ENCODE measurements at places on chromosomes 2 and 18.

GRCh38 chr2:156333951-156334495 lies 1.5 kb upstream of the NR4A2 start:
- DNase-seq: no peak

DNA sequence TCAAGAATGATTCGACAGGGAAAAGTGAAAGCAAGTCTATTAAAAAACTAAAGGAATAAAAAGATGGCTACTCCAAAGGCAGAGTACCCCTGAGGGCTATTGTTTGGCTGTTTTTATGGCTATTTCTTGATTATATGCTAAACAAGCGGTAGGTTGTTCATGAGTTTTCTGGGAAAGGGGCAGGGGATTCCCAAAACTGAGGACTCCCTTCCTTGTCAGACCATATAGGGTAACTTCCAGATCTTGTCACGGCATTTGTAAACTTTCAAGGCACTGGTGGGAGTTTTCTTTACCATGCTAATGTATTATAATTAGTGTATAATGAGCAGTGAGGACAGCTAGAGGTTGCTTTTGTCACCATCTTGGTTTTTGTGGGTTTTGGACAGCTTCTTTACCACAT lies 474.9 kb upstream of the MC4R start:
- no peak for DNase-seq

- no peak for DNase-seq
Observed at GRCh38 chr2:72117718-72118117, 29.9 kb downstream of the CYP26B1 start.

DNA sequence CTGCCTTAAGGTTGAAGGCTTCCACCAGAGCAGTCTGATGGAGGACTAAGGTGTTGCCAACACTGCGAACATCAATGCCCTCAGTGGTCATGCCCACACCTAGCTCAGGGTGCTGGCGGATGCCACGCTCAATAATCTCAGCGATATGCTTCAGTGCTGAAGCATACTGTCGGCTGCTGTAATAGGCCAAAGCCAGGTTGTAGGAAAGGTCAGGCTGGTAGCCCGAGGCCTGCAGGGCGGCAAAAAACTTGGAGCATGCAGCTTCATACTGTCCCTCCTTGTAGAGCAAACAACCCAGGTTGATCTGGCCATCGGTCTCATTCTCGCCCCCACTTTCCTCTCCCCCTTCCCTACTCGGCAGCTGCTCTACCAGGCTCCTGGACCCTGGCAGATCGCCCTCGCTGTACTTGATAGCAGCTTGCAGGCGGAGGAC lies 159.4 kb downstream of the AGPS start:
- no peak for DNase-seq

- no peak for DNase-seq
Observed at GRCh38 chr2:170703776-170704476, 11.2 kb upstream of the SP5 start.

- DNase-seq: no peak
Observed at GRCh38 chr2:218047536-218048225, 21.4 kb upstream of the RUFY4 start.

- DNase-seq: no peak
Observed at GRCh38 chr2:120346667-120347358, 877 bp downstream of the INHBB start.

DNA sequence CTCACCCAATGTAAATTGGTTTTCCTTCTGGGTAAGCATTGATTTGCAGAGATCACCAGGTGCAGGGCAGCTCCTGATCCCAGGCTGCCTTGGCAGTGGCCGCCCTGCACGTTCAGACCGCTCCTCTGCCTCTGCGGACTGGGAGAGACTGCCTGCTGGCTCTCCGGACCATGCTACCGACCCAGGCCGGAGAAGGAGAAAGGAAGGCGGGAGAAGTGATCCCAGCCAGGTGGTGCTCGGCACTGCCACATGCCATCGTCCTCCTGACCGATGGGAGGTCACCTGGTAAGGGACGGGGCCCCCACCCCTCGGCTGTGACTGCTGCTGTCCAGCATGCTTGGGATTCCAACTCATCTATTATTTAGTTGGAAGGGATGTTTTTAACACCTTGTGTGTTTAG lies 108.1 kb upstream of the POU3F3 start:
- DNase-seq: no peak

- no peak for DNase-seq
Observed at GRCh38 chr18:54515149-54515548, 75.9 kb upstream of the DYNAP start.

DNA sequence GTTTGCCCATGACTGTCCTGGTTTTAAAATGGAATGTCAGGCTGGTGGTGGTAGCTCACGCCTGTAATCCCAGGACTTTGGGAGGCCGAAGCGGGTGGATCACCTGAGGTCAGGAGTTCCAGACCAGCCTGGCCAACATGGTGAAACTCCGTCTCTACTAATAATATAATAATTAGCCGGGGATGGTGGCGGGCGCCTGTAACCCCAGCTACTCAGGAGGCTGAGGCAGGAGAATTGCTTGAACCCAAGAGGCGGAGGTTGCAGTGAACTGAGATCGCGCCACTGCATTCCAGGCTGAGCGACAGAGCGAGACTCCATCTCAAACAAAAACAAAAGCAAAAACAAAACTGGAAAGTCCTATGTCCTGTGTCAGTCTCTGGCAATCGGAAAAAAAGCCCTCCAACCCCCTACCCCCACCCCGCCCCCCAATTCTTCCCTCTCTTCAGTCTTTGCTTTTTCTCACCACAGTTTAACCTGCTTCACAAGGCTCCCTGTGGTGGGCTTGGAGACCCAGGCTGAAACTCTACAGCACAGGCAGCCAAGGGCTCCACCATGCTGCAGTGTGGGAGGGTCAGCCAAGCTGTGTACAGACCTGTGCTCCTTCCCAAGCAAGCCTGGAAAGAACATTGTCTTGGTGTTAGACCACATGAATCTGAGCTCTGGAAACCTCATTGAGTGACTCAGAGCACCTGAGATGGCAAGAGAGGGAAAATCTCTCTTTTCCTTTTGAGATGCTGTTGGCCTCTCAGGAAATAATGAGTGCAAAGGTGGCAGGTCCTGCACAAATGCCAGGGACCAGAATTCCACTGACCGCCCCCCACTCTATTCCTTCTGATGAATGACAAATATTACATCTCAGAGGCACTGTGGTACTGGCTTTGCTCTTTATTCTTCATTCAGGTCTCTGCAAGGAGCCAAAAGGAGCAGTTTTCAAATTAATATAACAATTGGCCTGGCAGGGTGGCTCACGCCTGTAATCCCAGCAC lies 16.7 kb downstream of the MYCN start:
- DNase-seq: no peak

DNA sequence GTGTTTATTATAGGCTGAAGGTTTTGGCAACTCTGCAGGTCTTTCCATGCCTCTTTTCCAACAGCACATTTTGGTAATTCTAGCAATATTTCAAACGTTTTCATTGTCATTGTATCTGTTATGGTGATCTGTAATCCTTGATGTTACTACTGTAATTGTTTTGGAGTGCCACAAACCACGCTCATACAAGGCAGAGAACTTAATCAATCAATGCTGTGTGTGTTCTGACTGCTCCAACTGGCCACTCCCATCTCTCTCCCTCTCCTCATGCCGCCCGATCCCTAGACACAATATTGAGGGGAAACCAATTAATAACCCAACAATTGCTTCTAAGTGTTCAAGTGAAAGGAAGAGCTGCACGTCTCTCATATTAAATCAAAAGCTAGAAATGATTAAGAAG lies 32.9 kb downstream of the HDLBP start:
- no peak for DNase-seq

DNA sequence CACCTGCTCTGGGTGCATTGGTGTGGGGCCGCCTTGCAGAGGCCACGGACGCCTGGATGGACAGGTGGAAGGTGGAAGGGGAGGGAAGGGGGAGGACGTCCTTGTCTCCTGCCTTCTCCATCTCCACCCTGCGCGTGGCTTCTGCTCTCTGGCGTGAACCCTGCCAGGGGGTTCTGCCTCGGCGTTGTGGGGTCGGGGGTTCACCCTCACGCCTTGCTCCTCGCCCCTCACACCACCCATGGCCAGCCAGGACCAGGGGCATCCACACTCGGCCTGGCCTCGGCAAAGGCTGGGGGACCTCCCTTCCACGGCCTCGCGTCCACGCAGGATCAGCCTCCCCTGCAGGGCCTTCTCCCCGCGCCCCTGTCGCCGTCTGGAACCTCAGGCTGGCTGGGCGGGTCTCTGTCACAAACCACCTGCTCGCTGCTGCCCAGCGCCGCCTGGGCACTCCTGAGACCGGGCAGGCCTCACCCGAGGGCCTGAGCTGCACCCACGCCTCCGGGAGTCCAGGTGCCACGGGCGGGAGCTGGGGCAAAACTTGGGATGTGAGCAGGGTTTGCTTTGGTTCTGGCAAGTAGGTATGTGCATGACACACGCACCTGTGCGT lies 655.9 kb downstream of the GALR1 start:
- DNase-seq: no peak

- no peak for DNase-seq
Observed at GRCh38 chr2:63590626-63591408, 2.1 kb downstream of the MDH1 start.

DNA sequence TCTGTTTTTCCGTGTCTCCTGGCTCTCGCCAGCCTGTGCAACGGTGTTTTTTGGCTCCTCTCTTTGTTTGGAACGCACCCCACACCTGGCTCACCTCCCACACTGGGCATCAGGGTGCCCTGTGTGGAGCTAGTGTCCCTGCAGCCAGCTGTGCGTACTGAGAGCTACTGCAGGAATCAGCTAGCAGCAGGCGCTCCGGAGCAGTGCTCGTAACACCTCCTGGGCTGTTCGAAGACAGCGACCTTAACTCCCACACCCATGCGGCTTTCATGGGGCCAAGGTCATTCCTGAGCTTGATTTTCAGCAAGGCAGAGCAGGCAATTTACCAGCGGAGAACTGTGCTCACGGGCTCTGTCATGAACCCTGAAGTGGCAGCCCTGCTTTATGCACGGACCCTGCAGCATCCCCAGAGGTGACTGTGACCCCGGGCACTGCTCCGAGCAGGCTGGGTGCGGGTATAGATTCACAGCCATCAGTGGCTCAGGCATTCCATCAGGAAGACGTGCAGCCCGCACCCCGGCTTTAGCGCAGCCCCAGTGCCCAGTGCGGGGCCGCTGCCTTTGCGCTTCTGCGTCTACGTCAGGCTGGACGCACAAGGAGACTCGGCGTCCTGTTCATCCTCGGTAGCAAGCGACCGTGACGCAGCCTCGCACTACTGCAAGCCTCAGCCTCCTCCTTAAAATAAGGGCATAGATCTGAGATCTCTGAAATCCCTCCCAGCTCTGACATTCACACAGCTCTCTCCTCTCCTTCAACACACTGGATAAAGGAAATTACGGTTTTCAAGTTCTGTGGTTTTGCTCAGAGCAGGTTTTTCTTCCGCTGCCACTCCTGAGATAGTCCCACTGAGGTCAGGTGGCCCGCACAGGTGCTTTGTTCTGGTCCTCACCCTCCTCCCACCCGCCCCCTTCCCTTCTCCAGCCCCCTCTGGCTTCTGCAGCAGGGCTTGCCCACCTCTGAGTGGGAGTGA lies 58.2 kb downstream of the ADI1 start:
- no peak for DNase-seq

GRCh38 chr2:232418466-232419244 lies 12.0 kb downstream of the ALPG start:
- DNase-seq: no peak

DNA sequence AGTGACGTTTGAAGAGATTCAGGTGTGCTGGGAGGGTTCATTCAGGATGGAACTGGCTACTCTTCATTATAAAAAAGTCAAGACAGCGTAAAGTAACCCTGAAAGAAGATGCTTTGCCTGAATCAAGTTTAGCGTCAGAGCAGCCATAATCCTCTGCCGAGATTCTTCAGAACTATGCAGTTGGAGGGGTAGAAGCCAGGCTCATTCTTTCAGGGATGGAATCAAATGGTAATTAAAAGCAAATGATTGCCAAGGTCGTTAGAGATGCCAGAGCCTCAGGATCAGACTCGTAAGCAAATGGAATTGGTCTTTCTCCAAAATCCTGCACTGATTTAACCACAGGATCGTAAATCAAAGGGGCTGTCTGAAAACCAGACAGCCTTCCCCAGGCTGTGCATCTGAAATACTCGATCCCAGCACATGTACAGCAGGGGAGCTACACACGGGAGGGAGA lies 21.9 kb downstream of the APCDD1 start:
- DNase-seq: no peak

- no peak for DNase-seq
Observed at GRCh38 chr18:11305507-11305906, 156.1 kb upstream of the PIEZO2 start.

DNA sequence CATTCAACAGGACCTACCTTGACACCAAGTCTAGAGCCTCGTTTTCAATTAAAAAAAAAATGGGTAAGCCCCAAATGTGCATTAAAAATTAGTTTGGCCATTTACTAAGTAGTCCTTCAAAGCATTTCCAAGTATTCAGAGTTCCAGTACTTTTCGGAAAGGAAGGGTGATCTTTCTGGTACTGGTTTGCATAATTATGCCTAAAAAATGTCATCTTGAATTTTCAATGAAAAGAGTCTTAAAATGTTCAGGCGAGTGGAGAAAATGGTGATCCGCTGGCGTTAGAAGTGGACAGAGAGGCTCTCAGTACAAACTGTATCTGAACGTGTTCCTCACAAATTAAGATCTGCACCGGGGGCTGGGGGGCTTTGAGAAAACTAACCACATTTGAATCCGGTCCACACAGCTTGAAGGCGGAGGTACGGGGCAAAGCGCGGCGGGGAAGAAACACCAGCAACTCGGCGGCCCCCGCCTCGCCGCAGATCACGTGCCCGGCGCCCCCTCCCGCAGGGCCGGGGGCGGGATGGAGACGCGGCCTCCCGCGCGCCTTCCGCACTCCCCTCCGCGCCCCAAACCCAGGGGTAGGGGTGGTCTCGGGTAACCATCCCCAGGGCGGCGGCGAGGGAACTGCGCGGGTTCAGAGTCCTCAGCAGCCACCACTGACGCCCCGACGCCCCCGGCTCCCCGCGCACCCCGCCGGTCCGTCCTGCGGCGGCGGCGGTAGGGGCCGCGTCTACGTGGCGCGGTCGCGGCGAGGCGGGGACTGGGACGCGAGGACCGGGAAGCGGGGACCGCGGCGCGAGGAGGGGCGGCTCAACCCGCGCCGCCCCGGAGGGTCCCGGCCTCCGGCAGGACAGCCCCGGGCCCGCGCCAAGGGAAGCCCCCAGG lies 564 bp downstream of the LPIN2 start:
- no peak for DNase-seq

- DNase-seq: no peak
Observed at GRCh38 chr2:141260911-141261310, 869.9 kb downstream of the LRP1B start.

GRCh38 chr2:72035518-72036172 lies 112.0 kb downstream of the CYP26B1 start:
- DNase-seq: no peak

GRCh38 chr2:66457545-66457944 lies 22.6 kb downstream of the MEIS1 start:
- DNase-seq: no peak

DNA sequence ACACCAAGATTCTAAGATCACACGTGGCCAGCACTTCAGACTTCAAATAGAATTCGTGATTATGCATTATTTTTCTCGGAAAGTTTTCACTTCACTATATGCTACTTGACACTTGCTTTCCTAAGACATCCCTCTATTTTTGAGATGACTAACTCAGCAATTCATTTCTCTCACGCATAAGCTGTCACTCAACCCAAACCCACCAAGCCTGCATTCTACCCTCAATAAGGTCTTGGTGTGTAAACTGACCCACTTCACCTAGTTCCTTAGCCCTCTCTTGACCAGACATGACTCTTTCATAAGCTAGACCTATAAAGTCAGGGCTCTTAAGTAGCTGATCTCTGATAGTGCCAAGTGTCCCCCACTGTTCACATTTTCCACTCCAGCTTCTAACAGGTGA lies 11.7 kb downstream of the CKAP2L start:
- DNase-seq: no peak

Measured in GM18507 (cell line).